Left colon (tissue), 2 donors: ENCODE measurements at places on chromosomes 11 and 22. TPM values are rescaled to one million over a fixed set of nuclear protein-coding genes. Genes with fewer than 3 reads are reported as not detected.

Gene ANGPTL5
- 0.28 TPM for total RNA-seq

Gene IFTAP
- total RNA-seq = 7.8 TPM

Gene APOL3
- 10.7 TPM for total RNA-seq

Gene OR4D10
- total RNA-seq = not detected

Gene TRPC6
- 0.70 TPM for total RNA-seq

Gene LRFN4
- 32.7 TPM for total RNA-seq

DNA sequence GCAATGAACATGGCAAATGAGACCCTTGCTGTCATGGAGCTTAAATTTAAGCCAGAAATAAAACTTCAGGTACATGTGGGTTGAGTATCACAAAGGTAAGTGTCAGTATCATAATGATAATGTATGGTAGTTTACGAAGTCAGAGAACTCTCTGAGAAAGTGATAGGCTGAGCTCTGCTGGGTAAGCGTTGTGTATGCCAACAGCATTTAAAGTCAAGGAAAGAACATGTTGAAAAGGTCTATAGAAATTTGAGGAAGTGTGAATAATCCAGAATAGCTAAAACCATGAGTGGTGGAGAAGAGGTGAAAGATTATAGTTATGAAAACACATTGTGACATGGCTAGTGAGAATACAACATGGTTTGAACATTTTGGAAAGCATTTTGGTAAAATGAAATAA, 17.4 kb upstream of the CTSC start:
- DNase-seq = no peak

- no peak for DNase-seq
Measured at GRCh38 chr22:50114221-50115021, 24.6 kb downstream of the MOV10L1 start.

GRCh38 chr22:49147617-49148175, 680.0 kb downstream of the BRD1 start:
- DNase-seq = no peak

- no peak for DNase-seq
Measured at GRCh38 chr22:47000888-47001287, 238.4 kb downstream of the TBC1D22A start.

GRCh38 chr11:45108070-45109064, 38.1 kb upstream of the PRDM11 start:
- no peak for DNase-seq

GRCh38 chr11:44638032-44638431, 72.6 kb downstream of the CD82 start:
- peak; percentile 51 for DNase-seq

DNA sequence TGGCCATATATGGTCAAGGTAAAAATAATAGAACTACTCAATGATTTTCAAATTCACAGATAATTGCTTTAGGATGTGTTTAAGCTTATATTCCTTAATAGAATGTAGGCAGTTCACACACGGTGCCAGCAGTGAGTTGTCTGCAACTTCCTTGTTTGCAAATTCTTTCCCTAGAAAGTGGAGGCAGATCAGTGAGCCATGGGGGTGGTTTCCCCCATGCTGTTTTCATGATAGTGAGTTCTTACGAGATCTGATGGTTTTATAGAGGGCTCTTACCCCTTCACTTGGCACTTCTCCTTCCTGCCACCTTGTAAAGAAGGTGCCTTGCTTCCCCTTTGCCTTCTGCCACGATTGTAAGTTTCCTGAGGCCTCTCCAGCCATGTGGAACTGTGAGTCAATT, 111.8 kb upstream of the LMO1 start:
- no peak for DNase-seq

DNA sequence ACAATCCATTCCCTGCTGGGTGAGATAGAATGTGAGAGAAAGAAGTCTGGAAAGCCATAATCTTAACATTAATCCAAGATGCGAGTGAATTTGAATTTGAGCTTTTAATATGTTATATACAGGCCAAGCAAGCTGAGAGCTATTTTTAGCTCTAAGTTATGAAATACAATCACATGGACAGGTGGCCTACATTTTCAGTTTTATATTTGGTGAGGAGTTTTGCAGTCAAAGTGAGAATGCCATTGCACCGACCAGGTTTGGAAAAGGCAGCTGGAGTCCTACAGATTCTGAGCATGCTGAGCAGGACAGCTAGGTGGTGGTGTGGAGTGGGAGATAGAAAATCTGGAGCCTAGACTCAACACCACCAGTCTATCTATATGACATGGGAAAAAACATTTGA, 12.0 kb downstream of the OR5B21 start:
- no peak for DNase-seq

DNA sequence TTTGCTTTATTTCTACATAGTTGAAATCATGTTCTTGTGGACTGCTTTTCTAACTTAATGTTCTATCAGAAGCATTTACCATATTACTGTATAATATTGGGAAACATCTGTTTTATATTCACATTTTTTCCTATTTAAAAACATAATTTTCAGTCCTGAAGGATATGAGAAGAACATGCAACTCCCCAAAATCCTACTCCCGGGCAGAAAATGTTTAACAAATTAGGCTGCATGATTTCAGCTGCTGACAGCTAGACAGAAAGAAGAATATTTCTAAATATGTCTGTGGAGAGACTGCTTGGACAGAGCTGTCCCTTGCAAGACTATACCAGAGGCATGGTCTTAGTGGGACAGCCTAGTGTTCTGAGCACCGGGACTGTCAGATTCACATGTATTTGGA, 15.7 kb upstream of the AMPD3 start:
- no peak for DNase-seq

GRCh38 chr11:47688991-47689390, 26.2 kb downstream of the AGBL2 start:
- no peak for DNase-seq

DNA sequence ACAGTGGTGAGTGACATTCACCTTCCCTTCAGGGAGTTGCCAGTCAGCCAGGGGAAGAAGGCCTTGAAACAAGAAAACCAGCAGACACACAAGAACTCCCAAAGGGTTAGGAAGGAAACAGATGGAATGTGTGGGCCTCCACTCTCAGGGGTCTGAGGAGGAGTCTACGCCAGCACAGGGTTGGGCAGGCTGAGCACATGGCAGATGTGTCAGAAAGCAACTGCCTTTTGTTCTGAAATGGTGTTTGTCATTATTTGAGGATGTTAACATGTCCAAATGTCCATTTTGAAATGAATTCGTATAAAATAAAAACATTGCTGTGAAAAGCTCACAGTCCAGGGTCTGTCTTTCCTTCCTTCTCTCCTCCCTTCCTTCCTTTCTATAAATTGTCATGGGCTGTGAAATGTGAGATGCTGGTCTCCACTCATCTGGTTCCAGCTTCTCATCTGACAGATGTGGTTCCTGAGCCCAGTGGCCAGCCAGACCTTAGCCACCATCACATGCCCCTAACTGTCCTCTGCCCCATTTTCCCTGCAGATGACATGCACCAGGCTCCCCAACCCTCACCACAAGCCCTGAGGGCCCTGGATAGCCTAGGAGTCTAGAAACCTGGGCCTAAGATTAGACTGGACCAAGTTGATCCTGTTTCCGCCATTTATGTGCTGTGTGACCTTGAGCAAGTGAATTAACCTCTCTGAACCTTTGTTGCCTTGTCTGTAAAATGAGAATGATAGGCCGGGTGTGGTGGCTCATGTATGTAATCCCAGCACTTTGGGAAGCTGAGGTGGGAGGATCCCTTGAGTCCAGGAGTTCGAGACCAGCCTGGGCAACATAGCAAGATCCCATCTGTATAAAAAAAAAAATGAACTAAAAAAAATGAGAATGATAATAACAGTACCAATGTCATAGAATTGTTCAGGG, 56.2 kb upstream of the CRYBB3 start:
- DNase-seq = no peak

DNA sequence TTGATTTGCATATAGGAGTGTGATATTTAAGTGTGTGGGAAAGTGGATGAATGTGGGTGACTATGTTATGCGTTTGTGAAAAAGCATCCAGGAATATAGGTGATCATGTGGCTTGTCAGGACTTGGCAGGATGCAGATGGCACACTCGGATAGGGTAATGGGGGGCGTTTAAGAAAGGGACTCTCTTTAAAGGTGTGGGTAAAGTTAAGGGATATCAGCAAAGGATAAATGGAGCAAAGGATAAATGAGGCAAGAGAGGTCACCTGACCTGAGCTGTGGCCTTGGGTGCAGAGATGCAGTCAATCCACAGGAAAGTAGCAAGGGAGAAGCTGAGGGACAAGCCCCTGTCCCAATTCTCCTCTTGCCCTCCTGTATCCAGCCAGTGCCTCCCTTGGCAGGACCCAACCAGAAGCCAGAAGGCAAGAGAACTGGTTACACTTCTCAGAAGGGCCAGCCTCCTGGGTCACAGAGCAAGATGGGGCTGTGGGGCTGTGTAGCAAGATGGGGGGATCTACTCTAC, 47.5 kb upstream of the GRAMD1B start:
- DNase-seq = no peak

DNA sequence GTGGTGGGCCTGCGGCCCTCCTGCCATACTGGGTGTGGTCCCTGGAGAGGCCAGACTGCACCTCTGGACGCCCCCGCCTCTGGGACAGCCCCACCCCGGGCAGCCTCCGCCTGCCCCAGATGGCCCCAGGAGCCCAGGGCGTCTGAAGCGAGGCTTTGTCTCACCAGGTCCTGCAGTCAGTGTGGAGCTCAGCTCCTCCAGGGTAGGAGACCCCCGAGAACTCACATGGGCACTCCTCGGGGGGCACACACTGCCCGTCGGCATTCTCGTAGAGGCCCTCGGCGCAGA, 10.4 kb downstream of the MUC6 start:
- DNase-seq = no peak

GRCh38 chr11:65479184-65480145, 19.4 kb upstream of the MALAT1 start:
- DNase-seq = peak; percentile 80

DNA sequence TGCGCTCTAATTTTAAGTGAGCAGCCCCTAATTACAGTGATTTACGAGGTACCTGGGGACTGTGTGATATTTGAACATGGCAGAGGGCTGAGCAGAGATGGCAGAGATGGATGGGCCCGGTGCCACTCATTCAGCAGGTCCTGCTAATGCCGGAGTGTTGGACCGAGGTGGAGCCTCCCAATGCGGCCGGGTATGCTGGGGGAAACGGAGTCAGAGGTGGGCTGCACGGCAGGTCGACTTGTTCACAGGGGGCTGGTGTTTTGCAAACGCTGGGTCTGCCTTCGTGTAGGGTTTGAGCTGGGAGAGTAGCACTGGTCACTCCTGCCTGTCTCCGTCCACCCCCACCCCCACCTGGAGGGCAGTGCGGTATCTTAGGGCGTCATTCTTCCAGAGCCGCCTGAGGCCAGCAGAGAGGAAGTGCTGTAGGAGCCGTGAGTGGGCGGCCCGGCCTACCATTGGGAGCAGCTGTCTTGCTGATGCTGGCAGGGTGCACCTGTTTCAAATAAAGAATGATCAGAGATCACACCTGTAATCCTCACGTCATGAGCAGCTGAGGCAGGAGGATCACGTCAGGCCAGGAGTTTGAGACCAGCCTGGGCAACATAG, 122.6 kb downstream of the IGLL1 start:
- DNase-seq = no peak

GRCh38 chr11:117238221-117238620, 5.8 kb downstream of the RNF214 start:
- no peak for DNase-seq
